ENCODE measurements at places on chromosomes 1 and 21.

GRCh38 chr1:231778009-231778719, 151.6 kb downstream of the DISC1 start:
- no peak for DNase-seq

- DNase-seq: no peak
These were observed 685 bp upstream of the RIPPLY3 start for GRCh38 chr21:37005548-37006485.

- DNase-seq: no peak
These were observed at the start of gene LDLRAP1 for GRCh38 chr1:25543425-25544242. LDLRAP1 (plus strand) TSS chr1:25543606; CDS start chr1:25543699, 93 bp downstream.

- DNase-seq: no peak
These were observed 3.0 kb downstream of the OLFML3 start for GRCh38 chr1:113981962-113982931.

- DNase-seq: no peak
These were observed 102.5 kb downstream of the TRABD2B start for GRCh38 chr1:47894410-47895278.

- no peak for DNase-seq
These were observed 5.1 kb upstream of the C1orf162 start for GRCh38 chr1:111468717-111469100.

GRCh38 chr1:41777695-41778094, 141.0 kb downstream of the HIVEP3 start:
- no peak for DNase-seq

GRCh38 chr21:26916799-26917198, 50.1 kb downstream of the ADAMTS5 start:
- DNase-seq: no peak

- DNase-seq: no peak
These were observed 19.0 kb downstream of the GNG12 start for GRCh38 chr1:67814121-67814772.

- no peak for DNase-seq
These were observed 258.5 kb downstream of the TRABD2B start for GRCh38 chr1:47738560-47739182.

DNA sequence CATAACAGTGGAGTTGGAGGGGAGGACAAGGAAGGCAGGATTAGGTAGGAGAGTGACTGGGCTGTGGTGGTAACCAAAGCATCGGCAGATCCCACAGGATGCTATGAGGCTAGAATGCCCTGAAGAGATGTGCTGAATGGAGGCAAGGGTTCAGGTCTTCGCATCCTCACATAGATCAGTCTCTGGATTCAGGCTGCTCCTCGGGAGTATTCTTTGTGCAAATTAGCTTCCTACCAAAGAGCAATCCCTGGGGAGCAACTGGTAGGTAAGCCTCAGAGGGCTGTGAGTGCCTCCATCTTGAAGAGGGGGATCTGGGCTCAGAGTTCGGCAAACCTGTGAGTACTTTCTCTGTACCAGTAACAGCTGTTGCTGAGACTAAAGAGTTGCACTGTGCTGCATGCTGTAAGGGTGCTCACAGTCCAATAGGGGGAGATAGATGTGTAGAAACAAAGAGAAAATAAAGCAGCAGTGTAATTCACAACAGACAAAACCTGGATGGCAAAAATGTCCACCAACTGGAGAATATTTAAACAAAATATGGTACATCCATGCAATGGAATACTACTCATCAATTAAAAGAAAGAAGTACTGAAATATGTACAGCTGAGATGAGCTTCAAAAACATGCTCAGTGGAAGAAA, 322.4 kb upstream of the DEPDC1 start:
- DNase-seq: peak; percentile 6

GRCh38 chr1:204659056-204659455, 26.5 kb downstream of the LRRN2 start:
- no peak for DNase-seq

DNA sequence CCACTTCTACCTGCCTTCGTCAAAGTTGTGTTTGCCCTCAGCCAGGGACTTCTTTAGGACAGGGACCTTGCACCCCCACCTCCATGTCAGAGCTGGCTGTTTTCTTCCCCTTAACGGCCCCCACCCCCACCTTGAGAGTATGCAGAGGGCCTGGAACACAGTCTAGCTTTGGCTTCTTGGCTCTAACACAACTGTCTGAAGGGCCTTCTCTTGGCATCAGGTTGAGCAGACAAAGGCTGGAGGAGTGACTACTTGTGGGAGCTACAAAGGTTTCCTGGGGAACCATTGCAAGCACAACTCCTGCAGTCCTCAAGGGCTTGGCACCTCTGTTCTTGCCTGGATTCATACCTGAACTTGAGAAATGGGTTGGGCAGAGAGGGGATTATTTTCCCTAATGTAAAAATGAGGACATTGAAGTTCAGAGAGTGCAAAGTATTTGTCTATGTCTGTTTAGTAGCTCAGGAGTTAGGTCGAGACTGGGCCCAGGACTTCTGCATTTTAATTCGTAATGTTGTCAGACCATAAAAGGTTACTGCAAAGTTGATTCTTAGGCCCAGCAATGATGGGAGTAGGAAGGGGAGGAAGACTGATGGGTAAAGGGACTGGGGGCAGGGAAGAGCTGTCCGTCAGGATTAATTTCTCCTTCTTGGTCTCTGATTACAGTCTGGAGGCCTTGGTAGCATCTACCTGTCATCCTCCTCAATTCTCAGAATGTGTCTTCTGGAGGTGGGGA, 2.6 kb downstream of the CYP4B1 start:
- no peak for DNase-seq

- no peak for DNase-seq
These were observed 24.3 kb downstream of the AHCTF1 start for GRCh38 chr1:246907472-246907871.

- DNase-seq: no peak
These were observed 52.5 kb downstream of the CDC7 start for GRCh38 chr1:91553177-91553591.

DNA sequence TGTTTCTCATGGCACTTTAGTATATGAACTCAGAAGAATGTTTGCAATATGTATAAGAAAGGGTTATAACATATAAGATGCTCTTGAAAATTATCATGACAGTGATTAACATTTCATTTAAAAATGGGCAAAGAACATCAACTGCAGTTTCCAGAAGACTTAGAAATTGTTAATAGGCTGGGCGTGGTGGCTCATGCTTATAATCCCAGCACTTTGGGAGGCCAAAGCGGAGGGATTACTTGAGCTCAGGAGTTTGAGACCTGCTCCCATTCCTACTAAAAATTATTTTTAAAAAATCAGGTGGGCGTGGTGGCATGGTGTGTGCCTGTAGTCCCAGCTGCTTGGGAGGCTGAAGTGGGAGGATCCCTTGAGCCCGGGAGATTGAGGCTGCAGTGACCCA, 23.1 kb downstream of the MTF2 start:
- DNase-seq: no peak

- DNase-seq: no peak
These were observed 148.2 kb upstream of the KLHDC7A start for GRCh38 chr1:18332576-18332975.

DNA sequence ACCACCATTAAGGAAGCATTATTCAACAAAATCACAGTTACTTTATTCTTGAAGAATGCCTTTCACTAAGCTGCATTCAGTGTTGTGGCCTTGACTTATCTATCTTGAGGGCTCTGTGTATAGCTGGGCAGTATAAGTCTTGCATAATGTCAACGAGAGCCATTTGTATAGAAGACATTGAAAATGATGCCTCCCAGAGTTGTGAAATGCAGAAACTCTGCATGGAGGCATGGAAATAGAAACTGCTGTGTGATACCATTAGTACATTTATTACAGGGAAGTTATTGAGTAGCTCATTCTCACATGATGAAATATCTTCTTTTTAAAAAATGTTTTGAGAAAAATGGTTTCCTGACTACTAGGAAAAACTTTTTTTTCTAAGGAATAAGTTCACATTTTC, 111.4 kb upstream of the SNX7 start:
- no peak for DNase-seq

GRCh38 chr1:77018761-77019160, 151.5 kb downstream of the ST6GALNAC5 start:
- no peak for DNase-seq

DNA sequence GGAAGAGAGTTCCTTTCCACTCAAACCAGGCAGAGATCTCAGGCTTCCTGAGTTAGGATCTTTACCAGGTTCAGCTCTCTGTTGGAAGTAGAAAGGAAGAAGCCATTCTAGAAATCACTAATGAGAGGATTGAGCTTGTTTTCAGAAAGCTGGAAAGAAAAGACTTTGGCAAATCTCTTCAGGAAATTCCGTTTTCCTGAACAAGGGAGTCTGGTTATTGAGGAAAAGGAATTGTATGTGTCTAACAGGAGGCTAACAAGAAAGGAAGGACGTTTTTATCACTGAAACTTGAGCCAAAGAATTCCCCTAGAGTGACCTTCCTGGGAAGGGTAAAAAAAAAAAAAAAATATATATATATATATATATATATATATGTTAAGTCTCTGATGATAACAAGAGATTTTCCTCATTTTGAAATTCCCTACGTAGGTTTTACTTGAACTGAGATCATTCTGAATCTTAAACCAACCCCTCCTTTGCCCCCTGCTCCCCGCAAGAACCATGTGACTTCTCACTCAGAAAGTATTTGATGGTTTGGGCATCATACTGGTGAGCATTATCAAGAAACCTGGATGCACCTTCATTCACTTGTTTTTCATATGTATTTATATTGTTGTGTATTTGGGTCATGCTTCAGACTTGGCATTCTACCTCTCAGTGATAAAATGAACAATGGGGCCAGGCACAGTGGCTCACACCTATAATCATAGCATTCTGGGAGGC, 98.4 kb upstream of the BMP8A start:
- no peak for DNase-seq

GRCh38 chr21:21806711-21807597, 808.7 kb downstream of the NCAM2 start:
- peak; percentile 34 for DNase-seq

DNA sequence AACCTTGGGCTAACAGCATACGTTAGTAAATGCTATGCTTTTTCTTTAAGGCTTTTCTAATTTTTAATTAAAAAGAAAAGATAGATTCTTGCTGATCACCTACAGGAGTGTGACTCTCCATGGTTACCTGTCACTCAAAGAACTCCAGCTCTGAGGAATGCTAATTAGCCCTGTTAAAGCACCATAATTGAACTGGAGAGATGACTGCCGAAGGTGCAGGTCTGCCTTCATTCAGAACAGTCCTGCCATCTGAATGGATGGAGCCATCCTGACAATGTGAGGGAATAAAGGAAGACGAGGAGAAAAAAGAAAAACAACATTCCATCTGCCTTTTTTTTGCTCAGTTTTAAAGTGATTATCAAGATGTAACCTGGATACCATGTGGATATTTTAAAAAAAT, 94.6 kb downstream of the ATP6V1G3 start:
- no peak for DNase-seq

- no peak for DNase-seq
These were observed 9.1 kb downstream of the TUFT1 start for GRCh38 chr1:151549199-151549598.

DNA sequence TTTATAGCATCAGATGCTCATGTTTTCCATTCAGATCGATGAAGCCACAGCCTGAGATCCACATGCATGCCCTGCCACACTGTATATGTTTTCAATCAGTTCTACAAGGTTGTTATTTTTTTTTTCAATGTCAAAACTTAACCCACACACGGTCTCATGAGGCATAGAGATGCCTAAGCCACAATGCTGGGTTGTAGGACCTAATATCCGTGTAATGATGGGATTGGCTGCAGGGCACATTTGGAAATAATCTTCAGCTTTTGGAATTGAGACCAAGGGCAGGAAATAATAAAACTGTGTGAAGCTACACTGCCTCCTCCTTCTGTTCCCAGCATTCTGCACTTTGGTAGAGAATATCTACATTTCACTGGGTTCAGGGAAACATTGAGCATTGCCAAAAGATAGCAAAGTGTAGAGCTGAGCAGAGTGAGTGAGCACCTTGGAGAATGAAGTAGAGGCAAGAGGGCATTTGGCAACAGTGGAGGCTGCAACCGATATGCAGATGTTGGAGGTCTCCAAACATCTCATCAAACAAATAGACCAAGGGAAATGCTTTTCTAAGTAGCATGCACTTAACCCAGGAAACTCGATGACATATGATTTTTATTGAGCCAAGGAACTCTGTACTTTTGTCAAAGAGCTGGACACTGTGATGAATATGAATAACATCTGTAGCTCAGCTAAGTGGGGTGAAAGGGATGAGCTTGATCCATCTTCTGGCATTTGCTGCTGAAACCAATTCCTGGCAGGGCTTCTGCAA, 176.7 kb downstream of the LYPLAL1 start:
- DNase-seq: no peak

- no peak for DNase-seq
These were observed 40.1 kb downstream of the DNM3 start for GRCh38 chr1:171881442-171881841.

GRCh38 chr1:113783254-113784103, 24.2 kb upstream of the PHTF1 start:
- no peak for DNase-seq

DNA sequence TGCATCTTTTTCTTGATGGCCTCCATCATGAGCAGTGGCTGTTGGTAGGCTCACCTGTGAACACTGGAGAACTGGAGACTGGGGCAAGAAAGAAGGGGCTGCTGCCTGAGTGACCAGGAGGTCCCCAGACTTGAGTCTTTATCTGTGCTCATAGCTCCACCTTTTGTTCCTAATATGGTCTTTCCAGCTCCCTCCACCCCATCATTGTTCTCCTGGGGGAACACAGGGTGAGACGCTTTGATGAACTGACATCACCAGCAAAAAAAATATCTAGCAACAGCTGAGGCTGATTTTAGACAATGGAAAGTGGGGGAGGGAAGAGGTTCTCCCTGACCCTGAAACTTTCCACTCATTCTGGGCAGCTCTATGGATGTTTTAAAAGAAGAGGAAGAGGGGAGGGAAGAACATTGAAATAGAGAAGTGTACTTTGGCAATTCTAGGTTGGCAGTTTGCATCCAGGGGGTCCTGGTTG, at the start of gene TPM3:
Gene TPM3 (minus strand): TSS at position 111 of the 472 bp plus-strand sequence. CDS start 82 bp downstream, at position 29.
- DNase-seq: no peak

DNA sequence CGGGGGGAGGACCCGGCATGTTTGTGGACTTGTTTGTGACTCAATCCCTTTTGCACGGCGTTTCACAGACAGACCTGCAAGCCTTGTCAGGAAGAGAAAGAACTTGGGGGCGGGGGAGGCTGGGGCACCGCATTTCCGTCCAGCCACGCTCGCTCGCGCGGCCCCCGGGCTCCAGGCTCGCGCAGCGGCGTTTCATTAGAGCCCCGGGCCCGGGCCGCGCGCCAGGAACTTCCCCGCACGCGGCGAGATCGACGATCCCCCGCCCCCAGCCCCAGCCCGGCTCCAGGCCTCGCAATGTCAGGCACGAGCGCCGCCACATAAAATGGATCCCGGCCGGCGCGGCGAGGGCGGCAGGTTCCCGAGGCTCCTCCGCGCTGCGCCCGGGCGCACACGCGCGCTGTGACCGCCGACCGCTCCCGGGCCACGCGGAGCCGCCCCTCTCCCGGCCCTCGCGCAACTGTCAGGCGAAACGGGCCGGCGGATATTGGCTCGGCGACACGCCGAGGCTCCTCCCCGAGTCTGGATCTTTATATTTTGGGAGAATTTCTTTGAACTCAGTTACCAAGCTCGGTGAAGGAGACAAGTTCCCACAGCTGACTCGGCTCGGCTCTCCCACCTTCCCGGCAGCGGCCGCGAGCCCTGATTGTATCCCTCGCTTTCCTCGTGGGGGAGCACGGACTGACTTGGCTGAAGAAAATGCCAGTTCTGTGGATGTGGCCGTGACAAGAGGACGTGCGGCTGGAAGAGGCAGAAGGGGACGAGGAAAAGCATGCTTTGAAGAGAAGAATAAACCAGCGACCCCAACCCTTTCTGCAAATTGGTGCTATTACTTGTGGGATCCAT, at the start of gene KIF26B:
Gene KIF26B (plus strand): TSS at position 557 of the 843 bp plus-strand sequence. CDS start 440 bp downstream, outside the sequence.
- no peak for DNase-seq

GRCh38 chr1:91597215-91597614, 96.6 kb downstream of the CDC7 start:
- DNase-seq: no peak
